Activated CD4-positive, alpha-beta T cell treated with anti-CD3 and anti-CD28 coated beads for 24 hours (primary cell): ENCODE measurements at places on chromosomes 4 and X.

- no peak for DNase-seq
Observed at GRCh38 chrX:111129921-111130320, 33.9 kb downstream of the PAK3 start.

GRCh38 chr4:173924561-173924960 is 358.9 kb downstream of the FBXO8 start:
- no peak for DNase-seq

DNA sequence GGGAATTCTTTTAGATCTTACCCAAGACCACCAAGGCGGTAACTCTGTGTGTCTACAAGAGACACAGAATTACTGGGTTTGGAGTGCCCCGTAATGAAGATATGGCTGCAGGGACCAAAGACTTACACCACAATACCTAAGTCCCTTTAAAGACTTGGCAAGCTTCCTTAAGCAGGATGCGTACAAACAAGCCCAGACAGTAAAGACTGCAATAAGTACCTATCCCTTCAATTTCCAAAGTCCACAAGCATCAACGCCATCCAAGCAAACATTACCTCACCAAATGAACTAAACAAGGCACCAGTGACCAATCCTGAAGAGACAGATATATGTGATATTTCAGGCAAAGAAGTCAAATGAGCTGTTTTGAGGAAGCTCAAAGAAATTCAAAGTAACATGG is 42.3 kb upstream of the RNF128 start:
- no peak for DNase-seq

GRCh38 chr4:107913283-107913899 is 18.0 kb upstream of the CYP2U1 start:
- DNase-seq: no peak
